ENCODE measurements at places on chromosomes 5 and 9.

DNA sequence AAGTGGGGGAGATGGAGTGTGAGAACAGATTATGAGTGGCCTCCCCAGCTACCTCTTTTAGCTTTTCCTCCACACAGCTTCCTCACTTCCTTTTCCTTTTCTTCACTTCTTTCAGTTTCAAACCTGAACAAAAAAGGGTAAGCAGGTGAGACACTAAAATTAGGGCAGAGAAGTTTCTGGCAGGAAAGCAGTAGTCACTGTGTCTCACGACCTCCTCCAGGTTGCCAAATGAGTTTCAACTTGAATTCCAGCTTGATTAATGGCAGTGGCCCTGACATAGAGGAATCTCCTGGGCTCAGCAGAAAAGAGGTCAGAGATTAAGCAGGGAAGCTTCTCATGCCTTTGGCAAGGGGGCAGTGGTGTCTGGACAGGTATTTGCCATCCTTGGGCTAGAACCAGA, 63.7 kb upstream of the SPINK5 start:
- DNase-seq = no peak

DNA sequence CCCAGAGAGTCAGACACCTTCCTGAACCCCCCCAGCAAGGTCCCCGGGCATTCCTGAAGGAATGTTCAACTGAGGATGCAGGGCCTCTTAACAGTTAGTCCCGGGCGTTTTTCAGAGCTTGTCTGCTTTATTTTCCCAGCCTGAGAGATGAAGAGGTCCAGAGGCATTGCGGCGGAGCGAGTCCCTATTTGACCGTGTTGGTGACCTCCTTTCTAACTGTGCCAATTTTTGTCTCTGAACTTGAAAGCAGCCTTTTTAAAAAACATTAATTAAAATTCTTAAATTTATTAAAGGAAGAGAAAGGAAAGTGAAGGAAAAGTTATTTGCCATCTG, 433 bp upstream of the PTAR1 start:
- no peak for DNase-seq

DNA sequence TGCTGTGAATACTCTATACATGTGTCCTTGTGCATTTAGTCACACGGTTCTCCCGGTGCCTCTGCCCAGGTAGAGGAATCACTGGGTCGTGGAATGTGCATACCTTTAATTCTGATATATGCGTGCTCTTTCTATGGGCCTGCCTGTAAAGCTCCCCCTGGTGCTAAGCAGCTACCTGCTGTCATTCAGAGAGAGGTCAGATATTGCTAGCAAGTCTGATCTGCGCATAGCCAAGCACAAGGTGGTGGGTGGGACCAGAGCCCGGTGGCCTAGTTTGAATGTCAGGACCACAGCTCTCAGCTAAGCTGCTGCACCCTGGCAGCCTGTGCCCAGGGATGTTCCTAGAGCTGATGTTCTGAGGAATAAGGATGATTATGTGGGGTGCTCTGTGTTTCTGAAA, 33.4 kb downstream of the TJP2 start:
- DNase-seq = peak; percentile 59

DNA sequence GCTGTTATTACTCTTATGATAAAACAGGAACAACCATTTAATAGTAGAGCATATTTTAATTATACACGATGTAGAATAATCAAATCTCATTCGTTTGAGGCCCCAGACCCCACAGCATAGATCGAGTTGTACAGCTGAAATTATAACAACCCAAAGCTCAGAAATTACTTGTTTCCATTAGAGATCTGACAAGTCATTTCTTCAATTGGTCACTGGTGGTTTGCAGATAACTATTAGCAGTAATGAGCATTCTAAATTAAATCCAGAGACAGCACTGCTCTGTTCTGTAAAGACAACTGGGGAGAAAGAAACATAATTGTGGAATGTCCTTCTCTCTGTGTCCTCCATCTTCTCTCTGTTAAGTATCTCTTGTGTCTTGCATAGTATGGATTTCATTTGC, 12.9 kb downstream of the CDK5RAP2 start:
- DNase-seq = no peak

GRCh38 chr5:219460-219863, 1.3 kb downstream of the SDHA start:
- DNase-seq = no peak

DNA sequence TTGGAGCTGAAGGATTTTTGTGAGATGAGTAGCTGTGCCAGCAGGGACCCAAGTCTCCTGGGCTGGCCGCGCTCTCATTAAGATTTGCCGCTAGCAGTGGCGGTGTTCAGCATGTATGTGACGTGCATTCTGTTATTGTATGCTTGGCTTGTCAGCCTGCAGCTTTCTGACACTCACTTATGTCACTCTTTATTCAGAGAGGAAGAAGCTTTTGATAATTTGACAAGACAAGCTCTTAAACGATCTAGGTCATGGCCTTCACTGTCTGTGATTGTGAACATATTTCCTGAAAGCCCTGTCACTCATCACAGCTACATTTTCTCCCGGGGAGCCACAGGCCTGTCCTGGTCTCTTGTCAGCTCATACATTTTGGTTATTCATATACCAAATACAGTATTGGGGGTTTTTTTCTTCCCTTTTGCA, 98.2 kb upstream of the GRHPR start:
- no peak for DNase-seq

GRCh38 chr5:14595189-14595588, 13.6 kb downstream of the OTULINL start:
- DNase-seq = no peak

DNA sequence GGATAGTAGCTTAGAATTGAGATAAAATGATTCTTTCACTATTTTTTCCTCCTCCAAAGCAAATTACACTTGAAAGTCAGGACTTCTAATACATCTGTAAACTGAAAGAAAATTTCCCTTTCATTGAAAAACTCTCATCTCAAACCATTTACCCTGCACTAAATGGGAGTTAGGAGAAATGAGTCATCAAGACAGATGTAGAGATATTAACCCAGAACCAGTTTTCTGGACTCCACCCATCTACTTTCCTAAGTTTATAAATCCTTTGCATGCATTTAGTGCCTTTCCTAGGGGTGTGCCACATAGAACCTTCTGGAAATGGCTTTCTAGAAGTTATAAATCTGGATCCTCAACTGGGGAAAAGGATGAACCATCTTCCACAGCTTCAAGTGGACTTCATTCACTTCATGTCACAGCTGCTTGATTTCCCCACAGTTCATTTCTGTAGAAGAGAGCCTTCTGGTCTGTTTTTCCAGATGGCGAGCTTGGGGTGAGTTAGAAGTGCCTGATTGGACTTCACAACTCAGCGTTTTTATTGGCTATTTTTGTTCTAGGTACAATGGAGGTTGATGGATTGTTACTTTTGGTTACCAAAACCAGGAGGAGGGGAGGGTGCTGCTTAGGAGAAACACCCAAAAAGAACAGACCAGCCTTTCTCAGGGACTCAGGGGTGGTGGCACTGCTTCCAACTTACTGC, 72.5 kb upstream of the GPR151 start:
- no peak for DNase-seq

- no peak for DNase-seq
These were observed 37.6 kb downstream of the ALG2 start for GRCh38 chr9:99184110-99184474.

DNA sequence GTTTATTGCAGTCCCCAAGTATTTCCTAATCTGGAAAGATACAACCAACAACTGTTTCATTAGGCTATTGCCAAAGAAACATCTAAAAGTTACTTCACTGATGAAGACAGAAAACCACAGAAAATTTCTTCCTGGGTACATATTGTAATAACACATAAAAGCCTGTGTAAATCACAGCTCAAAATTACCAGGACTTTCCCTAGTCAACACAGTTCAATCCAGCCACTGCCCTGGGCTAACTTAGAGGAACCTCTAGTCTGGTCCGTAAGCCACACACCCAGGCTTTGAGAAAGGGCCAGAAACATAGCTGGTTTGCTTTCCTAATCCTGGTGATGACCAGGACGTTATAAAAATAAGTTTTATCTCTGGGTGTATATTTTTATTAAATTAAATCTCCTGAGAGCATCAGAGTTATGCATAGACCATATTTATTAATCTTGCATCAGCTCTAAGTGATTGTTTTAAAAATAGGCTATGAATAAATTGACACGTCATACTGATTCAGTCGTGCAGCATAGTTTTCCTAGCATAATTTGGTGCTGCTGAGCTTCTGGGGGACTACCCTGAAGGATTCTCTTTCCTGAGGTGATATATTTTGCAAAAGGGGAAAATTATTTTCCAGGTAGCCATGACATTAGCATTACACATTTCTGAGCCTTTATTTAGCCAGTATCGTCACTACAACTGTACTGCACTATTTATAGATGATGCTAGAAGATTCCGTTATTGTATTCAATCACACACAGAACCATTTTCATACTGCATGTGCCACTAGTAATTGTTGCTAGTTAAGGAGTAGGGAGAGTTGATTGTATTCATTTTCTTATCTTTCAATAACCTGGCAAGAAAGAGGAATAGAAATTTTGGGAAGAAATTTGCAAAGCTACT, 12.6 kb upstream of the MUSK start:
- DNase-seq = no peak

- no peak for DNase-seq
These were observed 119.6 kb upstream of the KLF9 start for GRCh38 chr9:70534061-70534460.
